ENCODE measurements at places on chromosomes 4 and X.

- no peak for DNase-seq
These were observed 180.7 kb upstream of the IL15 start for GRCh38 chr4:141455651-141456050.

GRCh38 chr4:4865705-4866123, 6.2 kb downstream of the MSX1 start:
- no peak for DNase-seq

DNA sequence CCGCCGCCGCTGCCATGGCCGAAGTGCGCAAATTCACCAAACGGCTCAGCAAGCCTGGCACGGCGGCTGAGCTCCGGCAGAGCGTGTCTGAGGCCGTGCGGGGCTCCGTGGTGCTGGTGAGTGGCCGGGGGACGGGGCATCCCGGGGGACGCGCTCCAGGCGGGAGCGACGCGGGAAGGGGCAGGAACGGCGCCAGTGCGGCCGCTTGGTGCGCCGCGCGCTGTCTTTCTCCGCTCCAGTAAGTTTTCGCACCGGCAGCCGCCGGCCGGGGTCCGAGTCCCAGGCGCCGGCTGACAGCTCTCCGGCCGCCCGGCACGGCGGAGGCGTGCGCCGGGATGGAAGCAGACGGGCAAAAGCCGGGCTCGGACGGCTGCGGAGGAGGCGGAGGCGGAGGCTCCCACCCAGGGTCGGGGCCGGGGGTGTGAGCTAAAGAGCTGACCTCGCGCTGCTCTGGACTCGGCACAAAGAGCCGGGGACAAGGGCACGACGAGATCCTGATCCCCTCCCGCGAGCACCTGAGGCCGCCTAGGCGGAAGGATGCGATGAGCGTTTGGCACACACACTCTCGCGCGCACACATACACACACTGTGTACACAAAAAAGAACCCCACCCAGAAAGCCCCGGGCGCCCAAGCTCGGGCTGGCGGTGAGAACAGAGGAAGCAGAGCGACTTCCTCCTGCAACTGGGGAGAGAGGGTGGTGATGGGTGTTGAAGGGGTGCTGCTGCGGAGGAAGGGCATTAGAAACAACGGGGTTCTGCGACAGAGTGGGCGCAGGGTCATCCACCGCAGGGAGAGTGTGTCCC, 545 bp downstream of the DOCK11 start:
- DNase-seq, result peak; percentile 64

DNA sequence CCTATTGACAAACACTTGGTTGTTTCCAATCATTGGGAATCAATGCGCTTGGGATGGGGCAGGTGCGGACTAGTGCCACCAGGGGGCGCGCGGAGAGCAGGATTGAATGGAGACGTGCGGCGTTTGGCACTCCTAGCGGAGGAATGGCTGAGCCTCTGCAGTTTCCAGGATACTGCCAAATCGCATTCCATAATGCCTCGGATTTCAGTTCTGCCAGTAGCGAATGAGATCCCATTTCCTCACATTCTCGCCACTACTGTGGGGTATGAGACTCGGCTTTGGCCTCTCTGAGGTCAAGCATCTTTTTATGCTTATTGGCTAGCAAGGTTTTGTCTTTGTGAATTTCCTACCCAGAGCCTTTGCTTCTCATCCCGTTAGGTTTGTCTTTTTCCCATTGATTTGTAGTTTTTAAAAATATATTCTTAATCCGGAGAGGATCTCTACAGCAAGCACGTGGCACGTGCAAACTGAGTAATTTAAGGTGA, 28.7 kb downstream of the CLDN34 start:
- DNase-seq, result peak; percentile 67

DNA sequence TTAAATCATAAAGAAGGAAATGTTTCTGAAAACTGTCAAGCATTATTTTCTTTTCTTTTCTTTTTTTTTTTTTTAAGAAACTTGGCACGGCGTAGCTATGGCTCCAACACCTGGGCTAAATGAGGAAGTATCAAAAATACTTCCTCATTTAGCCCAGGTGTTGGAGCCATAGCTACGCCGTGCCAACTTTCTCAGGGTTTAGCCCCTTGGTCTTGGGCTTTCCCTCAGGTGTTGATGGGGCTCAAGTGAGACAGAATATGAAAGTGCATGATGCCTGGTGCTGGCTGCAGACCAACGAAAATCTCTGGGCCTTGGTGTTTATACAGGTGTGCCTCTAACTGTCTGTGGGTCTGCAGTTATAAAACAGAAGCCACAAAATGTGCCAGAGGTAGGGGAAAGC, 132.7 kb downstream of the ARHGAP24 start:
- DNase-seq, result no peak

All from T-helper 17 cell (primary cell).